ENCODE measurements at places on chromosomes 5 and 9.

DNA sequence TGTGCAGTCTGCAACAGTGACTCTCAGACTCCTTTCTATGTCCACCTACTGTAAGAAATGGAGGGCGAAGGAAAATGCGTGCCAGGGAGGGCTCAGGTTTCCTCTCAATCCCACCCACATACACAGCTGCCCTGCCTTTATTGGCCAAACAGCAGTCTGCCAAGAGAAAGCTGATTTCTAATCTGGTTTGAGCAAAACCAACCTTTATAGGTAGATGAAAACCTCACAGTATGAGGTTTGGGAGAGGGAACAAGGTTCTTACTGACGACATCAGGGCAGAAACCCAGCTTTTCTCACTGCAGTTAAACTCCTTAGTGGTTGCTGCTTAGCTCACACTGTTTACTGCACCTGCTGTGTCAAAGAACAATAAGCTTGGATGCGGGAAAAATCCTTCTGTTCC is 152.3 kb upstream of the KLF9 start:
- DNase-seq: no peak

DNA sequence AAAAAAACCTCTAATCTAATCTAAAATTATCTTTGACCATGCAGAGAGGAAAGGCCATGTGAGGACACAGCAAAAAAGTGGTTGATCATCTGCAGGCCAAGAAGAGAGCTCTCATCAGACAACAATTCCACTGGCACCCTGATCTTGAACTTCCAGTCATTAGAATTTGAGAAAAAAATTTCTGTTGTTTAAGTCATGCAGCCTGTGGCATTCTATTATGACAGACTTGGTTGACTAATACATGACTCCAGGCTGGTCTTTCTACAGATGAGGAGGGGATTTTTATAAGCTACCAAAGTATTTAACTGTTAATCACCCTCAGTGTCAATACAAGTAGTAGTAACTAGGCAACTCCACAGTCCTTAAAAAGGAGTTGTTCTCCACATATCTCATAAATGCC is 358.5 kb upstream of the RGMB start:
- no peak for DNase-seq

- DNase-seq: no peak
Observed at GRCh38 chr5:79521156-79521555, 7.2 kb upstream of the HOMER1 start.

DNA sequence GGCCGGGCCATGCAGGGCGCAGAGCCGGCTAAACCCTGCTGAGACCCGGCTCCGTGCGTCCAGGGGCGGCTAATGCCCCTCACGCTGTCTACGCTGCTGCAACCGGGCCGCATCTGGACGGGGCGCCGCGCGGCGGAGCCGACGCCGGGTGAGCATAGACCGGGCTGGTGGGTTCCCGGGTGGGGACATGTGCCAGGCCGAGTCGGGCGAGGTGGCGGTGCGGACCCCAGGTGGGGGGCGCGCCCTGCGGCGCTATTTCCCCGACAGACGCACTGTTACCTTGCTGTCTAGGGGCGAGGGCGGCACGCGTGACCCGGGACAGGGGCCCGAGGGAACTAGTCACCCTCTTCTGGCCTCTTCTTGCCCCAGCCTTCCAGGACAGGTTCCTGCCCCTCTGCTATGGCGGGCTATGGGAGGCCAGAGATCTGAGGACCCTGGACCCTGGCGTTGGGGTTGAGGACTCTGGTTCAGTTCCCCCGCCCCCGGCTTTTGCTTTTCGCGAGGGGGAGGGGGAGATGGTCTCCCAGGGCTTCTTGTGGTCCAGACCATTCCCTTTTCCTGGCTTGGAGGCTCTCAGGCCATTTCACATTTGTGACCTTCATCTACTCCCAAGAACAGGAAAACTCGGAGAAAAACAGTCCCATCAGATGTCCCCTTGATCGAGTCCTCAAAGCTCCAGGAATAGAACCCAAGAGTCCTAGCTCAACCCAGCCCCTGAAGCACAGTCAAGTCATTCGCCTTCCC is 536 bp downstream of the SLC27A4 start:
- peak; percentile 13 for DNase-seq

DNA sequence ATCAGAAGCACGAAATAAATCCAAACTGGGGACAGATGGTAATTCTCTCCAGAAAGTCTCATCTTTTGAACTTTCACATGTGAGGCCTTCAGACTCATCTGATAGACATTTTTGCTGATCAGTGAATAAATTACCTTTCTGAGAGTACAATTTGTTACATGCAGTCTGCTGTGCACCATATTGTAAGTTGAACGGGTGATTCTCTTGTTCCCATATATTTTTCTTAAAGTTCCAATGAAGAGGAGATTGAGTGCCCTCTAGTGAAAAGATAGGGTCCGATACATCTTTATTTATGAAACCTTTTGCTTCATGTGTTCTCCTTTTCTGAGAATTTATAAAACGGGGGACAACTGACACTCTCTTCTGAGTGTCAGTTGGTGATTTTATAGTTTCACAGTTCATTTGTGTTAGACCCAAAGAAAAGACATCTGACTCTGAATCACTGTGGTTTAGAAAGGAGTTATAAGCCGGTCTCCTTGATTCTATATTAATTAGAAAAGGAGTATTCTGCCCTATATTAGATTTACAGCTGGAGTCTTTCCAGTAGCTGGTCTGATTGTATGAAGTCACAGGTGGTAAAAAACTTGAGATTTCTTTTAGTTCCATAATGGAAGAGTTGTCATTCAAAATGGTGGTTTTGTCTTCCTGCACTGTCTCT is 30.4 kb downstream of the GNG10 start:
- peak; percentile 13 for DNase-seq

DNA sequence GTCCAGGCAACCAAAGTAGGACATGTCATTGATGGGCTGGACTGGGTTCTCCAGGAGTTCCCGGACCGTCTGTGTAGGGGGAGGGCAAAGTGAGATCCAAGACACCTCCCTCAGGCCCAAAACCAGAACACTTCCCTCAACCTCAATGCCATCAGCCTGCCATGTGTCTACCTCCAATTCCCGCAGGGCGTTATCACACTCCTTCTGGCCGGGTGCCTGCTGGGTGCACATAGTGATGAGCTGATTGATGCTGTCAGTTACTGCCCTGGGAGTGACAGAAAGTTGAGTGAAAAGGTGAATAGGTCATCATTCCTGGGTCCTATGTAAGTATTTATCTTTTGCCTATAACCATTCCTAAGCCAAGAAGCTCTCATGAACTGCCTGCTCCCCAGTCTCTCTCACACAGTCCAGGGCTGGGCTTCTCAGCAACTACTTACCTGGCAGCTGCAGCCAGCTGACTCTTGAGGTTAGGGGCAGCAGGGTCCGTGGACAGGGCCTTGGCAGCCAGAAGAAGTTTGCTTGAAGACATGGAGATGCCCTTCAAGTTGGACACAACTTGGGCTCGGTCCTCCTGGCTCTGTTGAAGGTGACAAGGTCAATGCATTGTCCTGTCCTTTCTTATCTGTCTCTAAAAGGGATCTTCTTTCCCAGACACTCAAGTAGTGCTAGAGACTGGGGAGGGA is 21.0 kb downstream of the TLN1 start:
- no peak for DNase-seq

GRCh38 chr5:169637085-169637548 is at the start of gene DOCK2:
Gene DOCK2, plus strand, starts transcription at chr5:169637275. Its CDS starts 52 bp downstream, at chr5:169637327.
- peak; percentile 1 for DNase-seq
